ENCODE measurements at places on chromosomes 6 and 20. TPM values are rescaled to one million over a fixed set of nuclear protein-coding genes. Genes with fewer than 3 reads are reported as not detected.

DNA sequence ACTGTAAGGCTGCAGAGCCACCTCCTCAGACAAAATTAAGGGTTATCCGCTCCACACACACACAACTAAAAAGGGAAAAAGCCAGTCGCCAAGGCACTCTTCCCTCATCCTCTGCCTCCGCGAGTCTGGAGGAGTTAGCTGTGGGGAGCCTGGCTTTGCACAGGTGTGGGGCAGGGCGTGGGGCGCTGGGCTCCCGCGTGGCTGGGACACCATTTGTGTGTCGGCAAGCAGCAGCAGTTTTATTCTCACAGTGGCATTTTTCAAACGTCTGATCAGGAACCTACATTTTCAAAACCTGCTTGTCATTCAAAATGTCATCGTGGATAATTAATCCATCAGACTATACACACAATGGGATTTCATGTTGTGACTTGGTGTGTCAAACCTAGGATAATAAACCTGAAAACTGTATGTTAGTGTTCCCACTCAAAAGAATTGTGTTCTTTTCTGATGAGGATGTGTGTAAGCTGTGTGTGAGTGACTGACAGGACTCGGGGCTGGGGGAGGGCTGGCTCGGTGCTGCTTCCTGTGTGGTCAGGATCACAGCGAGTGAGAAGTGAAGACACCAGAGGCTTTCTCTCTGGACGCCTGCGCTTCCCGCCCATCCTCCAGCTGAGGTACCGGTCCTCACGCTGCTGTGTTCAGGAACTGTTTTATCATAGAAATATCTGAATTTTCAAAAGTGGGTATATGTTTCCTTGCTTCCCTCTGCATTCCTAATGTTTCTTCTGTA lies 83.1 kb downstream of the IRF4 start:
- DNase-seq: peak; percentile 60

- no peak for DNase-seq
Observed at GRCh38 chr6:144878577-144878976, 593.4 kb downstream of the UTRN start.

DNA sequence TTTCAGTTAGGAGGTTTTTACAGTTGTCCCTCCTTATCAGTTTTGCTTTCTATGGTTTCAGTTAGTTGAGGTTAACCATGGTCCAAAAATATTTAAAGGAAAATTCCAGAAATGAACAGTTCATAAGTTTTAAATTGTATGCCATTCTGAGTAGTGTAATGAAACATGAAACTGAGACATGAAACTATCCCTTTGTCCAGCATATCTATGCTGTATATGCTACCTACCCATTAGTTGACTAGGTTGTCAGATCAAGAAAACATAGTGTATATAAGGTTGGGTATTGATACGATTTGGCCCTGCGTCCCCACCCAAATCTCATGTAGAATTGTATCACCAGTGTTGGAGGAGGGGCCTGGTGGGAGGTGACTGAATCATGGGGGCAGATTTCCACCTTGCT lies 39.1 kb downstream of the VGLL2 start:
- DNase-seq: no peak

DNA sequence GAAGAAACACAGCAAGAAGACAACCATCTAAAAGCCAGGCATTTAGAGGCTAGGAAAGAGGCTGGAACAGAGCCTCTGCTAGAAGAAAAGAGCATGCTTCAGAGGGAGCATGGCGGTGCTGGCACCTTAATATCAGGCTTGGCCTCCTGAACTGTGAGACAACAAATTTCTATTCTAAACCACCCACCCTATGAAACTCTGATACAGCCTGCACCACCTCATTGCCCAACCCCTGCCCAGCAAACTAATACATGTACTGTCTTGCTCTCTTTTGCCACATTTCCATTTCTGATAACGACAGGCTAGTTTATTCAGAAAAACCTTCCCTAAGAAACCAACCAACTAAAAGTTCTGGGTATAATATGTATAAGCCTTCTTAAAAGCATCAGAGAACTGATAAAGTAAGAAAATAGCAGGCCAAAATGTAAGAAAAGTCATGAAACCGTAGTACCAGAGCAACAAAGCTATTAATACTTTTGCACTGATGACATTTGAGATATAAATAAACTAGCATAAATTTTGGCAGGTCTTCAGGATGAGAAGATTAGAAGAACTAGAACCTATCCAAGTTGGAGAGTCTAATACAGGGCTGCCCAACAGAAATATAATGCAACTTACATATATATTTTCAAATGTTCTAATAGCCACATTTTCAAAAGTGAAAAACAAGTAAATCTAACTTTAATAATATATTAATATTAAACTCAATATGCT lies 184.7 kb upstream of the HSF2 start:
- DNase-seq: no peak

- no peak for DNase-seq
Observed at GRCh38 chr20:50980071-50980681, 21.6 kb downstream of the MOCS3 start.

DNA sequence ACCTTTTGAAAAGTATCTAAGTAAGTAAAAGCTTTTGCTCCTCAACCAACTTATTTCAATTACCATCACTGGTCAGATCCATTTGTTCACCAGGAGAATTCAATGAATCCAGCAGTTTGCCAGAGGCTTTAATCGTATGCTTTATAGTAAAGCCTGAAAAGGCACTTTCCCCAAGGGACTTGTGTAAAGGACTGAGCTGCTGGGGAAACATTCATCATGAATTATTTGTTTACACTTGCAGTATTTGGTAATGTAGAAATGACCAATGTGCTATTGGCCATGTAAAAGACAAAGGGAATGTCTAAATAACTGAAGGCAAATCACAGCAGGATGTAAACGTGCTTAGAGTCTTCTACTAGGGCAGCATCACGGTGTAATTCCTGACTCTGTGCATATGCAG lies 471.4 kb downstream of the ADGRB3 start:
- no peak for DNase-seq

DNA sequence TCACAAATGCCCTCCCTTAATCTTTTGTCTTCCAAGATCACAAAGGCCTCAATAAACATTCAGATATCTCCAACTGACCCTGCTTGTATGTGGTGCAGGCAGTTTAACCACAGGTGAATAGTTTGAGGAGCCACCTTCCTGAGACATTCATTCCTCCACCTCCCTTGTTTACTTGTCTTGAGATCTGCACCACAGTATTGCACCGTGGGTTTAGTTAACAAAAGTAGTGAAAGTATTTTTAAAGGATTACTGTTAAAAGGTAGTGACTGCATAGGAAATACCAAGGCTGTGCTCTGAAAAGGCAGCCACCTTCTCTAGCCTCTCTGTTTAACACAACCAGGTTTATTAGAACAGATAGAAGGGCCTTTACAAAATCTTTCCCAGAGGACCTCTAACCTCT lies 46.5 kb downstream of the SESN1 start:
- DNase-seq: no peak

GRCh38 chr6:17059022-17059421 lies 42.8 kb upstream of the STMND1 start:
- no peak for DNase-seq

GRCh38 chr6:8731874-8732273 lies 296.5 kb upstream of the SLC35B3 start:
- no peak for DNase-seq

GRCh38 chr6:14259594-14260152 lies 142.1 kb downstream of the CD83 start:
- DNase-seq: no peak

GRCh38 chr6:137313928-137314855 lies 95.0 kb upstream of the IFNGR1 start:
- peak; percentile 91 for DNase-seq

GRCh38 chr6:108655806-108656651 lies 95.3 kb downstream of the FOXO3 start:
- DNase-seq: peak; percentile 41

DNA sequence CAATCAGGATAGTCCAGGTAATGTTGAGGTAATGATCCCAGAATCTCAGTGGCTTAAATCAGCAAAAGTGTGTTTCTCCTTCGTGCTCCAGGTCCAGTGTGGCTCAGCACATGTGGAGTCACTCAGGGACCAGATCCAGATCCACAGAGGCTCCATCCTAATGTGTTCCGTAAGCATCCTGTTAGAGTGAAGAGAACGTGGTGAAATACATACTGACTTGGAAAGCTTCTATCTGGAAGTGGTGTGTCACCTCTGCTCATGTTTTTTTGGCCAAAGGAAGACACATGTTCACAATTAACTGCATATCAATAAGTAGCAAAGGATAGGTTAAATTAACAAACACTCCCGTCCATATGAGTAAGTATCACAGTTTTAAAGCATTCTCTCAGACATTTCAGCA lies 26.8 kb upstream of the PREP start:
- no peak for DNase-seq

GRCh38 chr6:163459536-163459935 lies 45.0 kb downstream of the QKI start:
- no peak for DNase-seq

DNA sequence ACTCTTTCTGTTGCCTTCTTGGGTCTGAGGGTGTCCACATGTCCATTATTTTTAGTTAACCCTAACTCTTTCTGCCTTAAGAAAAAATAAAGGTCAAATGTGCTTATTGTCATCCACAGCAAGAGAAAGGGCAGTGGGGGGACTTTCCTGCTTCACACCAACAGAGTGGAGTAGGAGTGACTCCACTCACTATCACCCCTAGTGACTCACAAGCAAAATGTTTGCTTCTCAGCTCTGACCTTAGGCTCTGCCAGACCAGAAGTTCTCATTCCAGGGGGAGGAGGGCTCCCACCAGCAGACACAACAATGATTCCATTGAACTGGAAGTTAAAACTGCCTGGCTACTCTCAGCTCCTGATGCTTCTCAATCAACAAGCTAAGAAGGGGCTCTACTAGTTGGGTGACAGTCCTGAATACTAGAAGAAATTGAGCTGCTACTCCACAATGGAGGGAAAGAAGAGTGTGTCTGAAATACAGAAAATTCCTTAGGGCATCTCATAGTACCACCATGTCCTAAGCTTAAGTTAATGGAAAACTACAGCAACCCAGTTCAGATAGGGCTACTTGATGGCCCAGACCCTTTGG lies 83.9 kb upstream of the AFDN start:
- no peak for DNase-seq

DNA sequence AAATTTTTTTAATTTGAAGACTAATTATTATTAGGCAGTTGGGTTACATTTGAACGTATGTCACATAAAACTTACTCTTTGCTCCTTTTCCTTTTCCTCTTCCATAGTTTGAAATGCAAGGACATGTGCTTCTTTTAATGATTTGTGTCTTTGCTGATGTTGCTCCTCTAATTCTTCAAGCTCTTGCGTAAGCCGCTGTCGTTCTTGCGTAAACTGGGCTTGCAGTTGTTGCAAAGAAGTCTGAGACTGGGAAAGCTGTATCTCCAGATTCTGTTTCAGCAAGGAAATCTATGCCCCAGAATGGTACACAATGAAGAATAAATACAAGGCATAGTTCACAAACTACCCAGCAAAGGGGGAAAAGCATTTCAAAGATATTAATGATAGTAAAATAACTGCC lies 45.1 kb upstream of the MCM9 start:
- DNase-seq: peak; percentile 26

DNA sequence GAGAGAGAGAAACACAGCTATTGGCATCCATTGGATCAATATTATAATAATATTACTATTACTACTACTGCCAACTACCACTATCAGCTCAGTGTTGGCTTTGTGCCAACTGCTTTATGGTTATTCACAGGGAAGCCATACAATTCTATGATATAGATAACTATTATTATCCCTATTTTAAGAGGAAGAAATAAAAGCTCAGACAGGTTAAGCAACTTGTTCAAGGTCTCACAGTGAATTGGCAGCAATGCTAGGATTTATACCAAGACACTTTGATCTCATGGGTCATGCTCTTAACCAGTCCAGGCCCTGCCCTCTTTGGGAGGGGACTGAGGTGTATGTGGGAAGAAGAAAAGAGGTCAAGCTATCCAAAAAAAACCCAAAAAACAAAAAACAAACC lies 82.0 kb upstream of the TRAF3IP2 start:
- DNase-seq: no peak

GRCh38 chr6:100228834-100229441 lies 234.9 kb upstream of the MCHR2 start:
- peak; percentile 88 for DNase-seq

GRCh38 chr6:139613496-139613895 lies 239.0 kb upstream of the CITED2 start:
- DNase-seq: no peak

DNA sequence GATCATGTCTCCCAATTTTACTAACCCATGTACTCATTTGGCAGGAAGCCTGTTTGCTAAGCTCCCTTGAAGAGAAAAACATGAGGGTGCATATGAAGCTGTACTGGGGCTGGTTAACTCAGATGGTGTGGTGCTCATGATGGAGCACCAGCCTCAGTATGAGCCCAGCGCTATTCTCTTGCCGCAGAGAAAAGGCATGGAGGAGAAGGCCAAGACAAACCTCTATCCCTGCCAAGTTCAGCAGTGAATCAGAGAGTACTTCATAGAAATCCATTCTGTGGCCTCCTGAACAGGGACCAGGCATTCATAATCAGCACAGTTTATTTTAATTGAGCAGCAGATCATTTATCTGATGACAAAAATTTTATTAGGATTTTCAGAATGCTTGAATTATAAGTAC lies 398.1 kb downstream of the LMBRD1 start:
- no peak for DNase-seq

GRCh38 chr6:71047417-71047816 lies 90.6 kb upstream of the B3GAT2 start:
- no peak for DNase-seq

GRCh38 chr20:10984913-10985312 lies 311.1 kb upstream of the JAG1 start:
- DNase-seq: no peak

GRCh38 chr20:36528176-36528874 lies 13.0 kb upstream of the MYL9 start:
- DNase-seq: no peak

GRCh38 chr6:111301946-111302345 lies 181.1 kb downstream of the REV3L start:
- DNase-seq: no peak

DNA sequence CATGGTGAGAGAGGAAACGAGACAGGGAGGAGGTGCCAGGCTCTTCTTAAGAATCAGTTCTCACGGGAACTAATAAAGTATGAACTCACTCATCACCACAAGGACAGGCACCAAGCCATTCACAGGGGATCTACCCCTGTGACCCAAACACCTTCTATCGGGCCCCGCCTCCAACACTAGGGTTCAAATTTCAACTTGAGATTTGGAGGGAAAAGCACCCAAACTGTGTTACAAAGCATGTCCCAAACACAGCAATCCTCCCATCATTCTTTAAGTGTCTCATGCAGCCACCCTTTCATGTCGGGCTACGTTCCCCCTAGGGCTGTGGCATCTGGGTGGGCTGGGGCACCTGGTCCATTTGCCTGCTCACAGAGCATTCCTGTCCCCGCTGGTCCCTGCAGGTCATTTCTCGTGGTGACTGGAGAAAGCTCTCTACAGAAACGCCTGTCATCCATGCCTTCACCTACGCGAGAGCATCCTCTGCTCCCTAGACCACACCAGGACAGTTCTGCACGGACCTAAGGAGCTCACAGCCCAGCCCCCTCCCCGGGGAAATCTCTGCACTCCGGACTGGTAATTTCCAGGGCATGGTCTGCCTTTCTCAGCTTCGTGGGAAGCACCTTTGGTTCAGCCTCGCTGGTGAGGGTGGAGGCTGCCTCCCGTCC lies 79.6 kb downstream of the TTLL2 start:
- no peak for DNase-seq

Gene RIPPLY2
- total RNA-seq: not detected

Gene SEL1L2
- not detected for total RNA-seq

Gene NMBR
- not detected for total RNA-seq

Gene PRICKLE4
- 2.8 TPM for total RNA-seq

Gene RBPJL
- not detected for total RNA-seq

Gene LY6G5B
- total RNA-seq: 6.2 TPM

Gene FBXL4
- 27.9 TPM for total RNA-seq

Gene MAS1L
- not detected for total RNA-seq

Gene POU5F1
- 1.0 TPM for total RNA-seq

Gene CRYBG1
- 1.4 TPM for total RNA-seq

Gene SLC32A1
- not detected for total RNA-seq

Gene SUPT3H
- 3.8 TPM for total RNA-seq

All from right cardiac atrium (tissue), 5 donors.